ENCODE measurements at places on chromosomes 16 and 17. TPM values are rescaled to one million over a fixed set of nuclear protein-coding genes. Genes with fewer than 3 reads are reported as not detected.

GRCh38 chr17:13995856-13996271 is 73.4 kb upstream of the COX10 start:
- peak; percentile 1 for DNase-seq

GRCh38 chr16:68297908-68298307 is 12.8 kb downstream of the SLC7A6OS start:
- DNase-seq = no peak

- DNase-seq = no peak
These were observed 25.0 kb upstream of the C16orf78 start for GRCh38 chr16:49348408-49349176.

- no peak for DNase-seq
These were observed 34.0 kb upstream of the ADAMTS18 start for GRCh38 chr16:77468831-77469230.

DNA sequence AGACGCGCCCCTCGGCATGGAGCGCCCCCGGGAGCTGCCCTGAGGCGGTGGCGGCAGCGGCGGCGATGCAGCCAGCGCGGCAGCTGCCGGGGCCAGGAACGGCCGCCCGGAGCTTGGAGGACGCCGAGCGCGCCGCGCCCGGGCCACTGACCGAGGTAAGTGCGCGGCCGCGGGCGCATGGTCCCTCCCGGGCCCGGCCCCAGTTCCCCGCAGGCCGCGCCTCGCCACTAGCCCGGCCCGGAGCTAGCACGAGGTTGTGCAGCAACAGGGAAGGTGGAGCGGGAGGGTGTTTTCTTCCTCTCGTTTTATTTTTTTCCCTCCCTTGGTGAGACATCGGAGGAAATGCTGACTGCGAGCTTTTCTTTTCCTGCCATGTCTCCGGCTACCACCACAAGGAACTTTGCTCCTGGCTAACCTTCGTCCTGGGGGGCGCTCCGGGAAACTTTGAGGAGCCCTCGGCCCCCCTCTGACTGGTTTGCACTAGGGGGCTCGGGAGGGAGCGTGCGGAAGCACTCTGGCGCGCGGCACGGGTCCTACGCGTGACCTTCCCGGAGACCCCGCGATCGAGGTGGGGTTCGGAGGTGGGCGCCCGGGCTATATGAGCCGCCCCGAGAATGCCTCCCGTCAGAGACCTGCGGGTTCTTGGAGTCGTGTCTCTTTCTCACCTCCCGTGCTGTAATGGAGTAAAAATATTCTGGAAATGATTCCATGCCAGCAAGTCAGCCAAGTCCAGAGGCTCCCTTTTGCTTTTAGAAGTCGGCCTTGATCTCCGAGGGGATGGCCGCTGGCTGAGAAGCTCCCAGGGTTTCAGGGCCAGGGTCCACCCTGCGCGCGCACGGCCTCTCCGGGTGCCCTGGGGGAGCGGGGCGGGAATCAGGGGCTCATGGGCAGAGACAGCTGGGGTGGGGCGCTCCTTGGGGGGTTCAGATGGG is 868 bp downstream of the KCNJ12 start:
- no peak for DNase-seq

- DNase-seq = no peak
These were observed 7.0 kb upstream of the TMEM92 start for GRCh38 chr17:50267074-50267841.

- DNase-seq = no peak
These were observed 27.1 kb downstream of the GINS3 start for GRCh38 chr16:58419241-58419990.

DNA sequence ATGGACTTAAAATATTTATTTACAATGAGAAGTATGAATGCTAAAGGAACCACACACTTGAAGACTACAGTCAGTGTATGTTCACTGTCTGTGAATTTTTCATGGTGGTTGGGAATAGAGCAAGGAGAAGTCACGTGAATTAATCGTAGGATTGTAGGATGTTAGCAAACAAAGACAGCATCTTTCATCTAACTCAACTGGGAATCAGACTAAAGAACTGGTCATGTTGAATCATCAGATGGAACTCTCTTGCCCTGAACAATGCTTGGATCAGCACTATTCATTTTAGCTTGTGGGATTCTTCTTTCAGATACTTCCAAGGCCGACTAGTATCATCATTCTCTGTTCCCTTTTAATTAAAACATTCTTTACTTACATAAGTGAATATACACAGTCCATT is 18.1 kb downstream of the KCNJ2 start:
- no peak for DNase-seq

SLC4A1 gene
- 10.3 TPM for polyA plus RNA-seq

Measured in right renal cortex interstitium (tissue), 3 donors.